Stimulated activated CD8-positive, alpha-beta memory T cell treated with anti-CD3 and anti-CD28 coated beads, Interleukin-4, amount 100 ng/mL, for 4 hours (primary cell): ENCODE measurements at places on chromosomes 3 and 15.
A peak's percentile ranks its signal among the peaks of the same experiment; 100 is the strongest.

DNA sequence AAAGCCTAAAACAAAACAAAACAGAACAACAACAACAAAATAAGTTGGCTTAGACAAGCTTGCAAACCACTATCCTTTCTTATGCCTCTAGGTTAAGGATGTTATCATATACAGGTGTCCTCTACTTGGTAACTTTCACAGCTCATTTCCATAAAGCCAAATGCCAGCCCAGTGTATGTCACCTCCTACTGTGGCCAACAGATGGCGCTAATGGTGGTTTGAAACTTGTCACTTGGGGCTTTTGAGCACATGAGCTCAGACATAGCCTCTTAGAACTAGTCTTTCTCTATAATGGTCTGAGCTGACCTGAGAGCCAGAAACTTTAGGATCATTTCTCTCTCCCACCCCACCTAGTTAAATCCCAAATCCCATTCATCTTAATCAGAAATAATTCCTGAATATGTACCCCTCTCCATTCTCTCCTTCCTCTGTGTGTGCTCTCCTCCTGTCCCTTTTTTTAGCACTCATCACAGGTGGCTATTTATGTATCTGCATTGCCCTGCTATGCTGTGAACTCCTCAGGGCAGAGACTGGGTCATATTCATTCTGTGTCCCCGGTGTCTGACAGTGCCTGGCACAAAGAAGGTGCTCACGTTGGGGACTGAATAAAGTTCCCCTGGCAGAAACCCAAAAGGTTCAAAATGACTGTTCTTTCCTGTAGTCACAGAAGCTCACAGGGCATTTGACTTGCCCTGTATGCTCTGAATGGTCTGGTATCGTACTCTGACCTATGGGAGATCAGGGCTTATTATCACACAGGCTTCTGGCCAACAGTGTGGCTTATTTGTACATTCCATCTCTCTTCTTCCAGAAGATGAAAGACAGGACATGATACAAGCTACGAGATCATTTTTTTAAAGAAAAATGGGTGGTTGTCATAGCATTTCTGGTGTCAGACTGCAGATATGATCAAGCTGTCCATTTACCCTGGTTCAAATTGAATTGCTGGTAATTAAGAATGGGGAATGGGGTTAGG is 319.3 kb upstream of the AZI2 start:
- peak; percentile 1 for DNase-seq

- no peak for DNase-seq
These were observed 57.8 kb downstream of the WNT7A start for GRCh38 chr3:13822042-13822441.

GRCh38 chr3:173013219-173013832 is 127.7 kb downstream of the SPATA16 start:
- DNase-seq: no peak

GRCh38 chr15:58462547-58462946 is 30.8 kb downstream of the LIPC start:
- no peak for DNase-seq

DNA sequence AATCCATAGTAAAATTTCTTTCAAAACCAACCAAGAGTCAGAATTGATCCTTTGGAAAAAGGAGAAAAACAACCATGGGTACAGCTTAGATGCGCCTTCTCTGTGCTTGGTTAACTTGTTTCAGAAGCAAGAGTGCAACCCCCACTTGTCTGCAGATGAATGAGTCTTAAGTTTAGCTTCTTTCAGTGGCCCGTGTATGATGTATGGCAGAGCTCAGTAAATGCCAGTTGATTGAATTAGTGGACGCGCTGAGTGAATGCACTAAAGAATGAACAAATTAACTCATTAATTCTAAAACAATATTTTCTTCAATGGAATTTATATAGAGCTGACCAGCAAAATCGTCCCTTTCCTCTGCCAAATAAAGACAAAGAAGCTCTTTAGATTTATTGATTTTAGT is 67.0 kb upstream of the ARHGEF3 start:
- DNase-seq: no peak
